ENCODE measurements at places on chromosomes 6 and 20.
A peak's percentile ranks its signal among the peaks of the same experiment; 100 is the strongest.

DNA sequence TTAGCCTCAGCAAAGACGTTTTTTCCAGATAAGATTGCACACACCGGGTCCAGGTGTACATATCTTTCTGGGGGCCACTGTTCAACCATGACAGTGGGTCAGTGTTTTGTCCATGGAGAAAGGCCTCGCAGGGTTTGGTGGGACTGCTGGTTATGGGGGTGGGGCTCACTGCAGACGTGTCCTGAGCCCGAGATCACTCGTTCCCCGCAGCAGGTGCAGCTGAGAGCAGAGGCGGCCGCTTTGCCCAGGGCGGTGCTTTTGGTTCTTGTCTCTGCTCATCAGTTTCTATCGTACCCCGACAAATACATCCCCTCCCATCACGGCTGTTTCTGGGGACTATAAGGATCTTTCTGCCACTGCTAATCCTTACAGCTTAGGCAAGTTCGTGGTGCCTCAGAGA, 166.9 kb downstream of the CDH4 start:
- H3K36me3 ChIP-seq, result no peaks in the 10 kb centered on the region
- no peak overlapping the region for H3K4me3 ChIP-seq
- no peak for DNase-seq
- no peak overlapping the region for H3K27ac ChIP-seq

DNA sequence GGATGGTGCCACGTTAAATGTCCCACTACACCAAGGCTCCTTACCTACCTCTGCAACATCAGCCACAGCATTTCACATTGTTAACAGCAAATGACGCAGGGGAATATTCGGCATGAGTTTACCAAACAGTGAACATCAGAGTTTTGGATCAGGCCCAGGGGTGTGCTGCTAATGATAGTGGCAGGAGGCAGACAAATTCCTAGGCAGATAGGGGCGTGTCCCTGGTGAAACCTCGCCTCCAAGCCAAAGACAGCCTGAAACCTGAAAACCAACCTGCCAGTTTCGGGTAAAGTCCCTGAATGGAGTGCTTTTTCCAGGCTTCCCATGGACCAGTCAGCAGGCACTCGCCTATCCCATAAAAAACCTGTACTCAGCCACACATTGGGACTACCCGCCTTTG, 133.6 kb downstream of the SH3BGRL2 start:
- DNase-seq, result no peak
- no peaks in the 10 kb centered on the region for H3K4me1 ChIP-seq
- no peaks in the 10 kb centered on the region for H3K36me3 ChIP-seq
- no peaks in the 10 kb centered on the region for H3K27me3 ChIP-seq
- no peak overlapping the region for H3K27ac ChIP-seq
- no peak overlapping the region for H3K4me3 ChIP-seq

GRCh38 chr6:137944793-137945498, 77.9 kb downstream of the TNFAIP3 start:
- DNase-seq, result peak; percentile 7
- H3K27me3 ChIP-seq, result no peaks in the 10 kb centered on the region
- H3K36me3 ChIP-seq, result no peaks in the 10 kb centered on the region
- no peak overlapping the region for H3K4me3 ChIP-seq

GRCh38 chr20:52209154-52209571, 17.6 kb upstream of the ZFP64 start:
- no peaks in the 10 kb centered on the region for H3K27me3 ChIP-seq
- no peaks in the 10 kb centered on the region for H3K4me1 ChIP-seq
- H3K4me3 ChIP-seq, result no peak overlapping the region
- no peak overlapping the region for H3K27ac ChIP-seq
- no peaks in the 10 kb centered on the region for H3K36me3 ChIP-seq

DNA sequence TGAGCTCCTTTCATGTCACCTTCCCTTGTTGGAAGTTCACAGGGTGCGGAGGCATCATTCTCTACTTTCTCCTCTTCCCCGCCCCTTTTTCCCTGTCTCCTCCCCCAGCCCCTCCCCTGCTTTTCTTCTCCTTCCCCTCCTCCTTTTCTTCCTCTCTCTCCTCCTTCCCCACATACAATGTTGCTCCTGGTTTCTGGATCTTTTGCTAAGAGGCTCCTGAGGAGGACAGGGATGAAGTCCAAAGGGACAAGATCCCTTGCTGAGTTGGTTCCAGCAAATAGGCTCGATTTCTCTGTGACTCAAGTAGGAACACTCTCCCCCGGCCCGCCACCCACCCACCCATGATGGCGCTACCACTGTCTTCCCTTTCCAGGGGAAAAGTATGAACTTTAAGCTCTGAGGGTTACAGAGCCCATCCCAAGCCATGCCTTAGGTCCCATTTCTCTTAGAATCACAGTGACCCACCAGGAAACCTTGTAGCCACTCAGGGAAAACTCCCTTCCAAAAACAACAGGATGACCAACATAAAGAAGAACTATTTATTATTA, 852 bp upstream of the TFEB start:
- H3K4me3 ChIP-seq, result no peak overlapping the region
- H3K27me3 ChIP-seq, result no peaks in the 10 kb centered on the region
- H3K27ac ChIP-seq, result no peak overlapping the region
- H3K4me1 ChIP-seq, result peaks cover 18% of the 10 kb centered on the region

Measured in SK-N-SH (cell line).